ENCODE measurements at places on chromosomes 13 and 19. TPM values are rescaled to one million over a fixed set of nuclear protein-coding genes. Genes with fewer than 3 reads are reported as not detected.

KCNJ14 gene
- total RNA-seq = 2.2 TPM

ZNF610 gene
- 1.3 TPM for total RNA-seq

DNA sequence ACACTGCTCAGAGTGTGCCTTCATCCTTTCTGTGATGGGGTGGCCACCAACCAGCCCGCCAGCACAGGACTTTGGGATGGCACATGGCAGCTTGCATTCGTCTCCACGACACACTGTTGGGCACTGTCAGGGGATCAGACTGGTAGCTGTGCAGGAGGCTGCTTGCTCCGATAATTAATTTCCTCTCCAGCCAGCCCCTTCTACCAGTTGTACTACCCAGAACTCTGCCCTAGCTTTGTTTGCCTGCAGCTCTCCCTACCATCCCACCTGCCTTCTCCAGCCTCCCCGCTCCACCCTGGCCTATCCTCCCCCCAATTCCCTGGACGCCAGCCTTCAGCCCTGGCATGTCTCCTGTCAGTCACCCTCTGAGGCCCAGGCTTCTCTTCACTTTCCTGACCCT is 228.3 kb downstream of the TSHZ3 start:
- DNase-seq = no peak

GRCh38 chr19:33804021-33804799 is 7.5 kb downstream of the KCTD15 start:
- DNase-seq = peak; percentile 79

GRCh38 chr13:76730220-76730619 is 156.0 kb downstream of the KCTD12 start:
- no peak for DNase-seq

GRCh38 chr13:50521006-50521830 is 322.3 kb downstream of the DLEU7 start:
- DNase-seq = no peak

DNA sequence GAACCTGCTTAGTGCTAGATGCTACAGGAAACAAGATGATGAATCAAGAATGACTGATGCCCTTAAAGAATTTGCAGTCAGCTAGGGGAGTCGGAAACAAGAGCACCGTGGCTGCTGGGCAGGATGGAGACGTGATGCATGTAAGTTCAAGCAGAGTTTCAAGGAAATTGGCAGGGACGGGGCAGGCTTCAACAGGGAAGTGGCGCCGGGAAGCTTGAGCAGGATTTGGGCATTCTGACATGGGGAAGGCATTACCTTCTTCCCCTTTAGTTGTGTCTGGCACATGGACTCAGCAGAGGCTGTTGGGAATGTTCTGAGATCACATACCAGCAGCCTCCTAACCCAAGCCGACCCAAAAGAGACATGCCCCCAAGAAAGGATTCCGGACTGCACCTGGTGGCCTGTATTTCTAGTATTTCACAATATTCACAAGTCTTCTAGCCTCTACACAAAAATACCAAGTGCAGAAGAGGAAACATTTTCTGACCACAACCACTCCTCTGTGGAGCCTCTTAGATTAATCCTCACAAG is 138.2 kb downstream of the CRYL1 start:
- DNase-seq = no peak

DNA sequence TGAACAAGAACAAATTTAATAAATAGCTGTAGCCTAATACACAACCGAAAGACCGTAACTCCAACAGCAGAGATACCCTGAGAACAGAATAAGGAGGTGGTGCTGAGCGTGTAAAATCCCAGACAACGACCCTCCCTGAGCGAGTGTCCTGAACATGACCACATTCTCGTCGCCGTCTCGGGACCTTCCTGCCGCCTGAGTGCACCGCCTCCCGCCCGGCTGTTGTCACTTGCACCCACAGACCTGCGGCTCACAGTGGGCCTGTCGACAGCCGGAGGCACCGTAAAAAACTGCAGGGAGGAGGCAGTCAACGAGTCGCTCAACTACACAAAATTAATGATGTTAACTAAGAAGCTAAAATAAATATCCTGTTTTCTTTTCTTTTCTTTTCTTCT is 35.8 kb upstream of the GRTP1 start:
- DNase-seq = no peak

DNA sequence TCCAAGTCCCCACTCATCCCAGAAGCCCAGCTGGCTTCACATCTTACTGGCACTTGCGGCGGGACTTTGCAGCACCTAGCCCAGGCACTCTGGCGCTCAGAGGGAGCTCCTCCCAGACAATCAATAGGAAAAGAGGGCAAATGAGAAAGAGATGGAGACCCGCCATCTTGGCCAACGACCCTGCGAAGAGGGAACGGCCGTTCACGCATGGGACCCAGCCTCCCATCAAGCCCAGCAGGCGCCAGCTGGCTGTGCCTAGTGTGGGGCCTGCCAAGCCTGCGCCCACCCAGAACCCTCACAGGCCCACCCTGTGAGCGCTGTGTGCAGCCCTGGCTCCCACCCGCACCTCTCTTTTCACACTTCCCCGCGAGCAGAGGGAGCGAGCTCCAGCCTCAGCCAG is 317.8 kb upstream of the SPRY2 start:
- no peak for DNase-seq

ZNF208 gene
- total RNA-seq = 21.0 TPM

DNA sequence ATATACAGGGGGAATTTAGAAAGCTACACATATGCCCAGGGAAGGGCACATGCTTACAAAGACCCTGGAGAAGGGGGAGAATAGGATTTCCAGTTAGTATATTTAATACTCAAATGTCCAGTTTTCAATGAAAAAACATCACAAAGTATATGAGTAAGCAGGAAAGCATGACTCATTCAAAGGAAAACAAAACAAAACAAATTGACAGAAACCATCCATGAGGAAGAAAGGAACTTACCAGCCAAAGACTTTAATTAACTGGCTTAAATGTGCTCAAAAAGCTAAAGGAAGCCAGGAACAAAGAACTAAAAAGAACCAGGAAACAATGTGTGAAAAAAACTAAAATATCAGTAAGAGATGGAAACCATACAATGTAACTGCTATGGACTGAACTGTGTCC is 716.2 kb upstream of the ARGLU1 start:
- DNase-seq = no peak

- DNase-seq = no peak
Observed at GRCh38 chr13:92158346-92158745, 759.9 kb downstream of the GPC5 start.

MCEMP1 gene
- total RNA-seq = not detected

DNA sequence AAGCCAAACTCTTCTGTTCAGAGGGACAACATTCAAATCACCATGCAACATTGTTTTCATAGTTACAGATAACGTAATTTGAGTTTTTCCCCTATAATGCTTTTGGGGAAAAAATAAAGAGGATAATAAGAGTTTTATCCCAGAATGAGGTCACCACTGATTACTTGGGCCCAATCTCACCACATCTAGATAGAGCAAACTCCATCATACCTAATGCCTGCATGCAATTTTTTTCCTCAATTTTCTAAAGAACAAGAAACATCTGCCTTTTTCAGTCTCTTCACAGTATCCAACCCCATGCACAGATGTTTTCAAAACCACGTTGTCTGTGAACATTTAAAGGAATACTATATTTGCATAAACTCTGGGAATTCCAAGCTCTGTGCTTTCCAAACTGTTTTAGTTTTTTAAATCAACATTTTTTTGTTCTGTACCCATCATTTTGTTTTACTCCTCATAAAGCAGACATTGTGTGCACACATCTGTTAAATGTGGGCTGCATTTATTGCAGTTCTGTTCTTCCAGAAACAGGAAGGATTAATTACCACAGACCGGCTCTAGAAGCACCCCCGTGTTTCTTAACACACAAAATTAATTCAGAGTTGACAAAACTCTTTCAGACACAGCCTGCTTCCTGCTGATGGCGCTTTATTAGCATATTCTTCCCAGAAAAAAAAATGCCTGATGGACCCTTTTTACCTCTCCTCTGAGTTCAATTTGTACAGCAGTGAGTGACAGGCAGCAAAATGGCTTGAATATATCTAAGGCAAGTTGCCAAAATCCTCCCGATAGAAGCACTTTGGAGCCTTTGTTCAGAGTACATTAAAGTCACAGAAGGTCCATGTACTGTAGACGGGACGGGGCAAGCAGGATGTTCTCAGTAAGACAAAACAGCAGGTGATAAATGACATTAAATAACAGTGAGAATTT is 1171.9 kb downstream of the EFNB2 start:
- DNase-seq = no peak

- no peak for DNase-seq
Observed at GRCh38 chr19:6070720-6071485, 39.4 kb downstream of the RFX2 start.

ZNF497 gene
- 3.4 TPM for total RNA-seq

GRCh38 chr19:32317086-32317485 is 28.3 kb upstream of the ZNF507 start:
- DNase-seq = no peak

KMT5C gene
- total RNA-seq = 65.6 TPM

- DNase-seq = no peak
Observed at GRCh38 chr19:920051-920864, 3.1 kb downstream of the KISS1R start.

- peak; percentile 78 for DNase-seq
Observed at GRCh38 chr19:38277969-38278680, 13.8 kb downstream of the SPINT2 start.
